ENCODE measurements at places on chromosomes 7 and 10.
A peak's percentile ranks its signal among the peaks of the same experiment; 100 is the strongest.

- peak; percentile 45 for DNase-seq
Measured at GRCh38 chr10:49282879-49283341, 16.1 kb upstream of the C10orf71 start.

- DNase-seq = no peak
Measured at GRCh38 chr10:109203646-109204353, 719.5 kb downstream of the XPNPEP1 start.

- no peak for DNase-seq
Measured at GRCh38 chr10:121285406-121286196, 312.6 kb downstream of the FGFR2 start.

GRCh38 chr7:5667391-5667790 is 114.1 kb downstream of the RNF216 start:
- DNase-seq = no peak

GRCh38 chr10:49596493-49596809 is 13.7 kb upstream of the SLC18A3 start:
- no peak for DNase-seq

- no peak for DNase-seq
Measured at GRCh38 chr10:74500816-74501215, 325.6 kb upstream of the KAT6B start.

DNA sequence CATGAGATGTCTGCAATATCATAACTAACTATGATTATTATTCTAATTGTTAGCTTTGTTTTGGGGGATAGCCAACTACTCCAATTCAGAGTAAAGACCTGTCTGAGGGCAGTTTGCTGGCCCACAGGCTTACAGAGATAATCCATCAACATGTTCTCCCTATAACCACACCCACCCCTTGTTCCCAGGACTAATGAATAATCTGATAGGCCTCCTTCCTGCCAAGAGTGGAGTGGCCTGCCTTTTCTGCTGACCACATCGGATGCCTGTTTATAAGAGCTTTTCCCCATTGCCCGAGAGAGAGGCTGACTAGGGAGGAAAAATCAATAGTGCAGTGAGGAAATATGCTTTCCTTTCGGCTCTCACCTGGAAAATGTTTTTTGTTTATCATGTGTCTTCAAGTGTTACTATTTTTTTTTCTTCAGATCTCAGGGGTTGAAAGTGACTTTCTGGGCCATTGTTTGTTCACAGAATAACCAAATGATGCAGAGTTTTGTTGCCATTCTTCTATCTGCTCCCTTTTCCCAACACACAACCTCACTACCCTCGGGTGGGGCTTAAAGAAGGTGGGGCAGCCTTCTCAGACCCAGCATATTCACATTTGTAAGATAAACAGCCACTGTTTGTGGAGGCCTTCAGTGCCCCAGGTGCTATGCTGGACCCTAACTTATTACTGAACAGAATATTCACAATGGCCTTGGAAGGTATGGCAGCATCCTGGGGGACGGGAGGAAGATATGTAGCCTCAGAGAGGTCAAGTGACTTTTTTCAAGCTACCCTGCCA is 38.4 kb downstream of the PLPP4 start:
- DNase-seq = no peak

DNA sequence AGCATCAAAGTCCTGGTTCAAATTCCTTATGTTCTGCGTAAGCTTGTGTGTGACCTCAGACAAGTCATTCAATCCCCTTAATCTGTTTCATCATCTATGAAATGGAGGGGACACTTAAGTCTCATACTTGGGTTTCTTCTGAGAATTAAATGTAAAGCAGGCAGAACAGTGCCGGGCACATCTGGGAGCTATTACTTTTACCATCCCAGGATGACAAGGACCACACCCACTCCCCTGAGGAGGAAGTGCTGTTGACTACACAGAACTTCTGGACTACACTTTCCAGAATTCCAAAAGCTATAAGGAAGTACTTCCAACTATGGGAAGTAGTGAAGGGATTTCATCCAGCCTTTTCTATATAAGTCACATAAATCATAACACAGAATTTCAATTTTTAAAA is 294.9 kb downstream of the IPMK start:
- no peak for DNase-seq

DNA sequence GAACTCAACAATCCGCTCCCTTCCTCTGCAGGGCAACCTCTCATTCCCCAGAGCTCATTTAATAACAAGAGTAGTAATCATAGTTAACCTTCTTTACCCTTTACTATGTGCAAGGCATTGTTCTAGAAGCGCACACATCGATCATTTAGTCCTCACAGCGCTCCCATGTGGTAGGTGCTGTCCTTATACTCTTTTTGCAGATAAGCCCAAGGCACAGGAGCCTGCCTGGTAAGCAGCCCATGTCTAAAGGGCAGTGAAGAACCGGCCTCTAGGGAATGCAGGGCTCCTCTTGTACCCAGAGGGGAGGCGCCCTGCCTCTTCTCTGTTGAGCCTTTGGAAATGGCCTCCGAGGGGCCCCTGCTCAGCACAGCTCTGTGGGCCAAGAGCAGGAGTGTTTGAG is 14.3 kb downstream of the CHST3 start:
- no peak for DNase-seq

- DNase-seq = no peak
Measured at GRCh38 chr10:16545116-16545736, 23.5 kb upstream of the C1QL3 start.

GRCh38 chr10:102208311-102209035 is 17.6 kb upstream of the ELOVL3 start:
- no peak for DNase-seq

DNA sequence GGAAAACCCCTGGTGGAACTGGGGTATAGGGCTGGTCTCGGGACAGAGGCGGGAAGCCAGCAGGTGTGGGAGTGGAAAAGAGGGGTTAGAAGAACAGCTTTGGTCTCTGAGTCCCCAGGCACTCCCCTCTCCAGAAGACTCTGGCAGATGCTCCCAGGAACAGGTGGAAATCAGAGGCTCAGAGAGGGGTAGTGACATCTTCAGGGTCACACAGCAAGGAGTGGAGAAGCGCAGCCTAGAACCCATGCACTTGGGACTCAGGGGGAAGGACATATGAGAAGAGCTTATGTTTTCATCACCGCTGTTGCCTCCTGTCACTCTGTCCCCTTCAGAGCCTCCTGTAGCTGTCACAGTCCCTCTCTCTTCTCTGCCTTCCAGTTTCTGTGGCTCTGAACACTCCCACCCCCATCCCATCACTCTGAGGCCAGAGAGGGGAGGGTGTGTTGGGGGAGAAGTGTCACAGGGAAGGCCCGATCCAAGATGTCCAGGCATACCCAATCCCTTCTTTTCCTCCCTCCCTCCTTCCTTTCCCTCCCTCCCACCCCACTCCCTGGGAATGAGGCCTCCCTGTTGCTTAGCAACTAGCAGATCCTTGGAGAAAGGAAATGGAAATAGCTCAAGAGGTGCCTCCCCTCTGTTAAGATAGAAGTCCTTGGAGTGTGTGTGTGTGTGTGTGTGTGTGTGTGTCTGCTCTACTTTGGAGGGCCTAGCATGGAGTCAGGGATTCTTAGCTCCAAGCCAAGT is 32.0 kb downstream of the SRRM3 start:
- no peak for DNase-seq

DNA sequence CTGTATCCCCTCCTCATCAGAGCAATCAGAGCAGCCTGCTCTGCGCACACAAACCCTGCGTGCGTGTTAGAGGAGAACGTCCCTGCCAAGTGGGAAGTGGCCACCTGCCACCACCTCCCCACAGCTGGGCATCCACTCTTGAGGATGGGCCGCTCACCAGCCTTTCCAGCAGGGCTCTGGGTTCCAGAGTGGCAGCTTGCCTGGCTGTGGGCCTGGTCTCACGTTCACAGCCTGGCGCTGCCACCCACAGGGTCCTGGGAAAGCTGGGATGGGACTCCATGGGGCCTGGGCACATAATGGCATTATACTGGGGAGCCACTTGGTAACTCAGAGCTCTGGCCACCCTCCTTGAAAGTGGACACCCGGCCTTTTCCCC is 151.1 kb upstream of the PPP2R2D start:
- no peak for DNase-seq

DNA sequence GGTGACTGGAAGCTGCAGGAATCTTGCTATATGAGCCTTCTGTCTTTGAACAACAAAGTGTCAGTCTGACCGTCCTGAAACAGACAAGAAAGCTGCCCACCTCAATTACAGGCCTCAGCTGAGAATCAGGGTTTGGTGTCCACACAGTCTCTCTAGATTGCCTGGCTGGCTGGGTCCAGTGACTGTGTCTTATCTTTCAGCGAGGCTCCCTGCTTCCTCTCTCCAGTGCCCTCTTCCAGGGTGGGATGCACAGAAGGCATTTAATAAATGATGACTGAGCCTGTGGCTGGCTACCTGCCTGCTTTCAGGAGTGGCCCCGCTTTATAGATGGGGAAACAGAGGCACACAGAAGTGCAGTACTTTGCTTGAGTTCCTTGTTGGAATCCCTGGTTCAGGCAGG is 27.4 kb downstream of the FGF8 start:
- DNase-seq = no peak
